ENCODE measurements at places on chromosomes 16 and 17.

GRCh38 chr16:52492789-52493357, 54.1 kb downstream of the TOX3 start:
- no peak for DNase-seq

DNA sequence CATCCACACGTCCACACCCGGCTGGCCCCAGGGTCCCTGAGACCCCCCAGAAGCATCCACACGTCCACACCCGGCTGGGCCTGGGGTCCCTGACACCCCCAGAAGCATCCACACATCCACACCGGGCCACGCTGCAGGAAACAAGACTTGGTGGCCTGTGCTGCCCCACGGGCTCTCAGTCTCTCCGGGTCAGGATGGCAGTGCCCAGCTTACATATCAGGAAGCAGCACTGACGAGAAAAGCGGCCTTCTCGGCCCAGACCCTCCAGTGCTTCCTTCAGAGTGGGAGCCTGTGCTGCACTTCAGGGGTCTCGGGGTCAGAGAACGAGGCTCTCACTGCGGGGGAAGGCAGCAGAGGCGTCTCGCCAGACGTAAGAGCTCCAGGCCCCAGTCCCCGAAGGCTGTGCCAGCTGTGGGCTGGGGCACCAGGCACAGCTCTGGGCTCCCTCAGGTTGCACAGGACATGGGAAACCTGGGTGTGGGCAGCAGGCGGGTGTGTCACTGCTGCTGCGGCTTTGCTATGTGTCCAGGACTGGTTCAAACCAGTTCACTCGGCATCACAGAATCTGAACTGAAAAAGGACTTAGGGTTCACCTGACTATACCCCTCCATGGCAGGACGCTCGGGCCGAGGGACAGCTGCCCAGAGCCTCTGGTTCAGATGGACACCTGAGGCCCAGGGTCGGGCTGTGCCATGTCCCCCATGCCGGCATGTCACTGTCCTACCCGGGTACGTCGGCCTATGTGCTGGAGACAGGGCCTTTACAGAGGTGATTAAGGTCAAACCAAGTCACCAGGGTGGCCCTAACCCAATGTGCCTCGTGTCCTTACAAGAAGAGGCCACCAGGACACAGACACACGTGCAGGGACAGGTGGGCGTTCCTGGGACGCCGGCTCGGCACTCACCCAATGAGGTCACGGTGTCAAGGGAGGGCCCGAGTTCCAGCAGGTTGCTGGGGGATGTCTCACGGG, 40.2 kb upstream of the CHMP6 start:
- no peak for DNase-seq

- DNase-seq: no peak
These were observed 198.4 kb downstream of the COPRS start for GRCh38 chr17:31660684-31661083.

GRCh38 chr17:80456465-80457235, 19.8 kb downstream of the NPTX1 start:
- no peak for DNase-seq

- DNase-seq: no peak
These were observed 5.9 kb downstream of the PDILT start for GRCh38 chr16:20398603-20399002.

GRCh38 chr17:32209608-32210007, 56.0 kb upstream of the RHBDL3 start:
- DNase-seq: no peak

DNA sequence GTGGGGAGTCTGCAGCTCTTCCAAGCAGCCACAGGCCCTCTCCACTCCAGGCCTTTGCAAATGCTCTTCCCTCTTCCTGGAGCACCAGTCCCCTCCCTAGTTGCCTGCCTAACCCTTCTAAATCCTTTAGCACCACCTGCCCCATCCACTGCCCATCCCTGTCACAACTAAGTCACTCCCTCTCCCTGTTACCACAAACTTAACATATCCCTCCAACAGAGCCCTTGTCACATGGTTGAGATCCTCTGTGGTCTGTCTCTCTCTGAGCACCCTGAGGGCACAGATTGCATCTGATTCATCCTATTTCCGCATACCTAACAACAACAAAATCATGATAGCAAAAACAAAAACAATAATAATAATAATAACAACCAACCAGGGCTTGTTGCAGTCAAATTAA, 11.0 kb upstream of the BEAN1 start:
- no peak for DNase-seq

DNA sequence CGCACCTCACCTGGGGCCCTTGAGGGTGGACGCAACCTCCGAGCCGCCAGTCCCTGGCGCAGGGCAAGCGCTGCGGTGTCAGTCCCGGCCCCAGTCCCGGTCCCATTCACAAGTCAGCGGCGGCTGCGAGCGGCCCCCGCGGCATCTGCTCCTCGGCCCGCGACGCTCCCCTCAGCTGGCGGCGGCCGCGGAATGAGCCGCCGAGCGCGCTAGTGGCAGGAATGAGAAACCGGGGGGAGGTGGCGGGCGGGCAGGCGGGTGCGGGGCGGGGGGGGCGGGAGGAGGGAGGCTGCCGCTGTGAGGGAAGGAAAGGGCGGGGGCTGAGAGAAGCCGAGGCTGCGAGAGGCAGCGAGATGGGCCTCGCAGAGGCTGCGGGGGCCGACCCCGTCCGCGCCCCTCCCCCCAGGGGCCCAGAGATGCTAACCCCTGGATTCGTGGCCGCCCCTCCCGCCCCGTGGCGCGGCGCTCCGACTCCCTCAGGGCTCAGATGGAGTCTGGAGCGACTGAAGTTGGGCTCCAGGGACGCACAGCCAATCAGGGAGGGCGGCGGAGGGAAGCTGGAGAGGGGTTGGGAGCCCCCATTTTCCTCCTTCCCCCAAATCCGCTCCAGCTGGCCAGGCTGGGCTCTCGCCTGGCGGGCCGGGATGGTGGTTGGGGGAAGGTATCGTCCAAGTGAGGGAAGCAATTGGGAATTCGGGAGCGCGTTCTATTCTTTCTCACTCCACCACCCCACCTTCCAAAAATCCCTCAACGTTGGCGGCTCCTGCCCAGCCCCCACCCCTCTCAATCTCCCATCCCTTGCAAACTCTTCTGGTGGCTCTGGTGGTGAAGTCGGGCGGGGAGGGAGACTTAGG, at the start of gene CDH11:
Gene CDH11, minus strand, starts transcription at position 194 of the 854 bp plus-strand sequence. CDS start 117,194 bp downstream, outside the sequence.
- no peak for DNase-seq

DNA sequence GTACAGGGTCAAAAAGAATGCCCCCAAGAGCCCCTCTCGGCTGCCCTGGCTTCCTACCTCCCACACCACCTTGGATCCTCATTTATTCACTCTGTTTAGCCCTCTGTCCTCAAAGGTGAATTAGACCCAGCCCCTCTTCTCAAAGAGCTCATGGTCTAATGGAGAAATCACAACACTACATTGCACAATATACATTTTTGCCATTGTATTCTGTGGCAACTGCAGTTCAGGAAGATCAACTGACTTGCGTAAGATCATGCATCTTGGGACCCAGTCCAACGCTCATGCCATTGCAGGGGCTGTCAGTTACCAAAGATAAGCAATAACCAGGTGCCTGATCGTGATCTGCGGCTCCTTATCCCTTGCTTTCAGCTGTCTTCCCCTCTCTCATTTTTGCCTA, 1.4 kb downstream of the KRT38 start:
- DNase-seq: no peak

- no peak for DNase-seq
These were observed 28.8 kb upstream of the DYNLRB2 start for GRCh38 chr16:80511824-80512592.

- no peak for DNase-seq
These were observed 96.7 kb upstream of the TMEM132E start for GRCh38 chr17:34482730-34483129.

DNA sequence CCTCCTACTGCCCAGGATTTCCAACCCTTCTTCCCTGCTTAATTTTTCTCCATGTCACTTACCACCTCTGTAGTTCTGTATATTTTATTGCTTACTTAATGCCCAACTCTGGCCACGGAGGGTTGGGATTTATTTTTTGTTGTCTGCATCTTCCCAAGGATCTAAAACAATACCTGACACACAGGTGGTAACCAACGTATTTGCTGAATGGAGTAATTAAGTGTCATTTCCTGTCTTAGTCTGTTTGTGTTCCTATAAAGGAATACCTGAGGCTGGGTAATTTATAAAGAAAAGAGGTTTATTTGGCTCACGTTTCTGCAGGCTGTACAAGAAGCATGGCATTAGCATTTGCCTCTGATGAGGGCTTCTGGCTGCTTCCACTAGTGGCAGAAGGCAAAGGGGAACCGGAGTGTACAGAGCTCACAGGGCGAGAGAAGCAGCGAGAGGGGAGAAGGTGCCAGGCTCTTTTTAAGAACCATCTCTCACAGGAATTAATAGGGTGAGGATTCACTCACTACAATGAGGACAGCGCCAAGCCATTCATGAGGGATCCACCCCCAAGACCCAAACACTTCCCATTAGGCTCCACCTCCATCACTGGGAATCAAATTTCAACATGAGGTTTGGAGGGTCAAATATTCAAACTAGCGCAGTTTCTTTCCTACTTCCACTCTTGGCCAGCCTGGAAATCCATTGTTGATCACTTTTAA, 44.8 kb downstream of the ERN1 start:
- no peak for DNase-seq

DNA sequence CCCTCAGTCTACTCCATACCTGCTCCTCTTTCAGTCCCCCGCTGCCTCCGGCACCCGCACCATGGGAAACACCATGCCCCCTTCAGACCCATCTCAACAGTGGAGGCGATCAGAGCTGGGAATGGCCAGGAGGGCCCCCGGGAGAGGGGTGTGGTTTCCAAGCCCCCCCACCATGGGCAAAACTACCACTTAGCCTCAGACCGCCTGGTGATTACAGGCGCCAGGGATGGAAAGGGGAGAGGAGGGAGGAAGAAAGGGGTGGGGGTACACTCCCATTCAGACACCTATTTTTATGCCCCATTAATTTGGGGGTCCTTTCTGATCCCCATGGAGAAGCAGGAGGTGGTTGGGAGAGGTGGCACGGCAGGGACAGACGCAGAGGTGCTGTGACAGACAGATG, at the start of gene C17orf114:
Gene C17orf114, minus strand, starts transcription at position 101 of the 400 bp plus-strand sequence.
- DNase-seq: no peak

DNA sequence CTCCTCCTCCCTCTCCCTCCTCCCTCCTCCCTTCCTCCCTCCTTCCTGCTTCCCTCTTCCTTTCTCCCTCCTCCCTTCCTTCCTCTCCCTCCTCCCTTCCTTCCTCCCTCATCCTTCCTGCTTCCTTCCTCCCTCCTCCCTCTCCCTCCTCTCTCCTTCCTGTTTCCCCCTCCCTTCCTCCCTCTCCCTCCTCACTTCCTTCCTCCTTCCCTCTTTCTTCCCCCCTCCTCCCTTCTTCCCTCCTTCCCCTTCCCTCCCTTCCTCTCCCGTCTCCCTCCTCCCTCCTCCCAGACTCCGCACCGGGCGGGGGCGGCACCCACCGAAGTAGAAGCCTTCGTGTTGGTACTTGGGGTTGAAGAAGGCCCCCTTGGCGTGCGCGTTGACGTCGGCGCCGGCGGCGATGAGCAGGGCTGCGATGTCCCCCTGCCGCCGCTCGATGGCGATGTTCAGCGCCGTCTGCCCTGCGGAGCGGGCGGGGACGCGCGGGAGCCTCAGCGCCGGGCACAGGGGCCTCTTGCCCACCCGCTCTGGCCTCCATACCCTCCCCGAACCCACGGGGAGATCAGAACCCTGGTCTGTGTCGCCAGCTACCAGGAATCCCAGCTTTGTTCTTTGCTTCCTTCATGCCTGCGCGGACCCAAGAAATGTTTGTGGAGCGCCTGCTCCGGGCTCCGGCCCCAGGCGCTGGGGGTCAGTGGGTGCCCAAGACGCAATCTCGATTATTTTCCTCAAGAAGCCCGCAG, 22.2 kb downstream of the TRPV3 start:
- peak; percentile 27 for DNase-seq

GRCh38 chr16:29820271-29820701, at the start of gene MVP:
Gene MVP (plus strand): TSS chr16:29820462. CDS start chr16:29830550, 10,088 bp downstream.
- DNase-seq: no peak

GRCh38 chr16:56783344-56783743, 53.4 kb downstream of the NUP93 start:
- DNase-seq: no peak

DNA sequence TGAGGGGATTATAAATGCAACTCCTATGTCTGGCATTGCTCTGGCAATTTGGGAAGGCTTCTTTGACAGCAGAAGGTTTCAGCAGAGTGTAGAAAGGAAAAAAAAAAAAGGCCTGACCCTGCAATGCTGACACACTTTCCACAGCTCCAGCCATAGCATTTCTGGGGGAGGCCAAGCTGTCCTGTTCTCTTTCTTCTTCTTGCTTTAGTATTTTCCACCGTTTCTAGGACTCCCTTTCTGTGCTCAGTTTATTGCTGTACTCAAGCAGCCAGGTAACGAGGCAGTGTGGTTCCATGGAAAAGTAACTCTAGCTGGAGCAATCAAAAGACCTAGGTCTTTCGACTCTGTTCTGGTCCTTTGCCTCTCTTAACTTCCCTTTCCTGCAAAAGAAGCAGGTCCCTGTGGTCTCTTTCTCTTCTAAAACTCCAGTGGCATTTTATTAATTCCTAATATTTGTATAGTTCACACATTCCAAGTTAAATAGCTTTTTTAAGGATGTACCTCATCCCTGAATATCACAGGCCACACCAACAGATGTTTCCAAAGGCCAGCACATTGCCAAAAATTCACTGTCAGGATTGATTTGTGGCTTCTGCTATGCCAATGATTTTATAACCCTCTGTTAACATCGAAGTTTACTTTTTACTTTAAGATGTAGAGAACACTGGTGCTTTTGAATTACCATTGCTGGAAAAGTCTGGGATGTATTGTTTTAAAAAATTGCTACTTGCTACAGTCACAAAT, 90.3 kb upstream of the BCAR1 start:
- no peak for DNase-seq

- peak; percentile 35 for DNase-seq
These were observed 3.0 kb upstream of the ABCC1 start for GRCh38 chr16:15946257-15947044.

DNA sequence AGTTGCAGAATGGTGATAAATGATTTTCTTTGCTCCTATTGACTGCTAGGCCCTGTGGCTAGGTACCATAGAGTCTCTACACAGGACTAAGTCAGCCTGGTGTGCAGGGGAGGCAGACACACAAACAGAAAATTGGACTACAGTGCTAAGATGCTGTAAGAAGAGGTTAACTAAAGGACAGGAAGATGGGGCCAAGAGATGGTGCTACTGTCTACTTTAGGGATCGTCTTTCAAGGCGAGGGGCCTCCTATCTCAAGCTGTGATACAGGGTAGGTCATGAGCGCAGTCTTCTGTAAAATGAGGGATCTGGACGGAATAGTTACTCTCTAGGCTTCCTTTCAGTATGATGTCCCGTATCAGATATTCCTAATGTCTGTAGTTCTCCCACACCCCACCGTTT, 817 bp downstream of the NME1 start:
- no peak for DNase-seq

Data from NCI-H774 (cell line).